ENCODE measurements at places on chromosomes 5 and 9.

- DNase-seq = no peak
Observed at GRCh38 chr5:146073239-146073900, 32.0 kb downstream of the PLAC8L1 start.

DNA sequence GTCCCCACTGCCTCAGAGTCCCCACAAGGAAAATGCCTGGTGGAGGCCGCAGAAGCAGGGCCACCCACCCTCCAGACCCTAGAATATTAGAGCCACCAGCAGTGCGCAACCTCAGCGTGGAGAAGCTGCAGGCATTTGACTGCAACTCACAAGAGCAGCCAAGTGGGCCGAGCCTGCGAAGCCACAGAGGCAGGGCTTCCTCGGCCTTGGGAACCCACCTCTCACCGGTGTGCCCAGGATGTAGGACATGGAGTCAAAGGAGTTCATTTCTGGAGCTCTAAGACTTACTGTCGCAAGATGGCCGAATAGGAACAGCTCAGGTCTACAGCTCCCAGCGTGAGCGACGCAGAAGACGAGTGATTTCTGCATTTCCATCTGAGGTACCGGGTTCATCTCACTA lies 397.9 kb upstream of the PIK3R1 start:
- DNase-seq = no peak

GRCh38 chr9:20002011-20002410 lies 213.2 kb upstream of the SLC24A2 start:
- no peak for DNase-seq

DNA sequence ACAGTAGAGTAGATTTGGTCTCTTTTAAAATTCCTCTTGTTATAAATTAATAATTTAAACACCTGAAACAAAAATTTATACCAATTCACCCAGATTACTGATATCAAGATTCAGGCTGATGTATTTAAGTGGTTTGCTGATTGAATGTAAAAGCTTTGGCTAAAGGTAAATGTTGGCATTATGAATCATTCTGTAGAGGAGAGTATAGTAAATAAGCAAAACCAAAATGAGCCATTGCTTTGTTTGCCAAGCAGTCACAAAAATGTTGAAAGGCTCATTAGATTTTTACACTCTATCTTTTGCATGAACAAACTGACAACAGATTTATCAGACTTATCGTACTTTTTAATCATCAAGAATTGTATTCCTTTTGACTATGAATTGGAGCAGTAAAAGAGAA lies 332.6 kb downstream of the FAM170A start:
- DNase-seq = no peak

DNA sequence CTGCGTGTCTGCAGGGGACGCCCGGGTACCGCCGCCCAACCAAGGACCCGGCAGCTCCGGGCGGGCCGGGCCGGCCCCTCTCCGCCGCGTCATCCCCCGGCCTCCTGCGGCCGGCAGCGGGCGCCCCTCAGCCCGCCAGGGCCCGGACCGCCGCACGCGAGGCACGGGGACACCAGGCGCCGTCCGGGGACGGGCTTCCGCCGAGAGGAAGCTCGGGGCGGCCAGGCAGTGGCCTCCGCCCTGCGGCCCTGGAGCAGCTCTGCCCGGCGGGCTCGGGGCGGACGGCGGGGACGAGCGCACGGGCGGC lies 373 bp downstream of the FBXW5 start:
- no peak for DNase-seq
